Stimulated activated CD8-positive, alpha-beta memory T cell treated with anti-CD3 and anti-CD28 coated beads, Interleukin-15, amount 100 ng/mL, for 4 hours (primary cell): ENCODE measurements at places on chromosomes 6 and 20.

GRCh38 chr20:53298911-53299310 lies 294.7 kb downstream of the ZNF217 start:
- DNase-seq = no peak

DNA sequence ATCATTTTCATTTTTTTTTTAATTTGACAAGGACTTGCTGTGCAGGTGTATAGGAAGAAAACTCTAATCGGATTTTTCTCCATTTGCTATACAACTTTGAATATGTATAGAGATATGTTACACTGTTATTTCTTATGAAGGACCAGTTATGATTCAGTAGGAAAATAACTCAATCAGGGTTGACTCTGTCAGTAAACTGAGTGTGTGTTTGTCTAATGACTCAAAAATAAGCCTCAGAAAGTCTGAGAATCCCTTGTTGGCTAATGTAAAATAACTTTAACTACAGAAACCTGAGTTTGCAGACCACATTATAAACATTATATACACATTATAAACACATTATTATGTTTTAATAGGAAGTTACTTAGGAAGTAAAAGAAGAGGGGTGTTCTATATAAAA lies 352.6 kb downstream of the RIMS1 start:
- no peak for DNase-seq

- no peak for DNase-seq
Measured at GRCh38 chr6:112881027-112881426, 533.9 kb downstream of the RFPL4B start.

GRCh38 chr6:70538376-70538775 lies 28.4 kb upstream of the SDHAF4 start:
- no peak for DNase-seq

DNA sequence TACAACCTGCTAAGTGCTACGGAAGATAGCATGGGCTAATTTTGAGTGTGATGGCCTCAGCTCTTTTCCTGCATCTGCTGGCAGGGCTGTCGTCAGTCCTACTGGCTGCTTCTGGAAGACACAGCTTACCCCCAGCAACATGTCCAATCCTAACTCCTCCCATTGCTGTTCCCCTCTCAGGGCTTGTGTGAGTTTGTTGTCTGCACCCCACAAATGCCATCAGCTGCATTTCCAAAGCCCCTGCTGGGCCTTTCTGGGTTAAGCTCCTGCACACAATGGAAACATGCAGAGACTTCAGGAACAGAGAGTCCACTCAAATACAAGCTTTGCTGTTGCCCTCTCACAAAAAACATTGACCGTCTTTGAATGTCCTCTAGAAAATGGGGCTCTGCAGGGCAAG lies 84.7 kb downstream of the RNF182 start:
- DNase-seq = no peak

GRCh38 chr6:28488916-28489365 lies 26.7 kb downstream of the GPX6 start:
- no peak for DNase-seq

DNA sequence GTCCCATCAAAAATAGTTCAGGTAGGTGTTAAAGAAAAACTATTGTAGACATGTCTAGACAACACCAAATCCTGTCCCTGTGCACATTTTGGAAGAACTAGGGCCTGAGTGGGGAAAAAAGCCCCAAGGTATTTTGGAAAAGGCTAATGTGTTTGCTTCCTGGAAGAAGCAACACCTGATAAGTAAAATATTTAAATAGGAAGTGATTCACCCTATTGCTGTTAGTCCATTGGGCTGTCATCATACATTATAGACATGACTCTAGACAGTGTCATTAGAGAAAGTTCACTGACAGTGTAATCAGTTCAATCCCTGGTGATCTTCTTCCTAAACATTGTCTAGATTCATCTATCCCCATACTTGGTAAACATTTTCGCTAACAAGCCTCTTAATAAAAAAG lies 465.3 kb downstream of the CBLN4 start:
- no peak for DNase-seq

DNA sequence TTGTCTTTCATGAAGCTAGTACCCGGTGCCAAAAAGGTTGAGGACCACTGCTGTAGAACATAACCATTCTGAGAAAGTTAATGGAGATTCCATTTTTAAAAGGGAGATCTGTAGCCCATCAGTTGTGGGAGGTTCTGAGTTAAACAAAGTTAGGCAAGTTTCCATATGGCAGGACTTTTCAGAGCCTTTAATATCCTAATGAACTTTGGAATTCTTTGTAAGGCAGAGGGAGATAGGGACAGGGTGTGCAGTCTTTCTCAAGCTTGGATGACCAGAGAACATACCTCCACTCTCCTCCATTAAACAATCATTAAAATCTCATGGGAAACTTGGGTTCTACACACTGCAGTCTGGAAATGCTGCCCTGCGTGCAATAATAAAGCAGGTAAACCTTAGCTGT lies 14.8 kb downstream of the ADGRF4 start:
- DNase-seq = no peak

- no peak for DNase-seq
Measured at GRCh38 chr6:43170417-43170930, 595 bp upstream of the SRF start.

- DNase-seq = no peak
Measured at GRCh38 chr6:169164451-169164850, 89.2 kb downstream of the THBS2 start.

- DNase-seq = no peak
Measured at GRCh38 chr6:43540507-43540906, 23.6 kb downstream of the POLR1C start.

DNA sequence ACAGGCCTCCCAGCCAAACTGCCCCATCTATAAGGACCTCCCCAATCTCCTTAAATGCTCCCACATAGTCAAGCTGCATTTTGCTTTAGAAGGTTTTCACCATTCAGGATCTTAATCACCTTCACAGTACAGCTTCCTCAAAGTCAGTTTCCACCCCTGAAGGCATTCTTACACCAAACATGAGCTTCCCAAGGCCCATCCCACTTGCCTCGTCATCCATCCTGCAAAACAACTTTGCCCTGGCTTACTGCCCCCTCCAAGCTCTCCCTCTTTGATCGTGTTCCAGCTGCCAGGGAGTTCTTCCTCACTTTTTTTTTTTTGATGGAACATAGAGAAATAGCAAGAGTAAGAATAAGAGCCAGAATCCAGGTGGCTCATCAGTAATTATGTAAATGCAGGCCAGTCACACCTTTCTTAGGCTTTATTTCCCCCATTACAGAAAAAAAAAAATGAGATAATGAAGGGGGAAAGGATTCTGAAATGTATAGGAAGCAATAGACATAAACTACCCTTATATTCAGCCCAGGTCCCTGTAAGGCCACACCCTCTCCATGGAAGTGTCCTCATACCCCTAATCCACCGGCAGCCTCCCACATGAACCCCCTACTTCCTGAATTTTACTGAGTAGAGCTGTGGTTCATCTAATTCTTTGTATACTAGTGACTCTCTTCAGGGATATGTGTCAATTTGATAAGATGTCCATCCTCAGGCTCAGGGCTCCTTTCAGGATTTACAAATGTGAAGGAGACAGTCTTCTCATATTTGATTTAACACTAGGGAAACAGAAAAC lies 12.7 kb downstream of the TRIM27 start:
- DNase-seq = no peak

GRCh38 chr6:167661552-167662044 lies 165.1 kb upstream of the AFDN start:
- no peak for DNase-seq

GRCh38 chr6:142185641-142186040 lies 38.6 kb downstream of the VTA1 start:
- DNase-seq = no peak

- DNase-seq = no peak
Measured at GRCh38 chr20:40134176-40134575, 554.9 kb downstream of the MAFB start.

GRCh38 chr6:80151635-80152034 lies 45.2 kb downstream of the BCKDHB start:
- DNase-seq = no peak

- DNase-seq = no peak
Measured at GRCh38 chr20:9416421-9416820, 98.0 kb upstream of the LAMP5 start.

DNA sequence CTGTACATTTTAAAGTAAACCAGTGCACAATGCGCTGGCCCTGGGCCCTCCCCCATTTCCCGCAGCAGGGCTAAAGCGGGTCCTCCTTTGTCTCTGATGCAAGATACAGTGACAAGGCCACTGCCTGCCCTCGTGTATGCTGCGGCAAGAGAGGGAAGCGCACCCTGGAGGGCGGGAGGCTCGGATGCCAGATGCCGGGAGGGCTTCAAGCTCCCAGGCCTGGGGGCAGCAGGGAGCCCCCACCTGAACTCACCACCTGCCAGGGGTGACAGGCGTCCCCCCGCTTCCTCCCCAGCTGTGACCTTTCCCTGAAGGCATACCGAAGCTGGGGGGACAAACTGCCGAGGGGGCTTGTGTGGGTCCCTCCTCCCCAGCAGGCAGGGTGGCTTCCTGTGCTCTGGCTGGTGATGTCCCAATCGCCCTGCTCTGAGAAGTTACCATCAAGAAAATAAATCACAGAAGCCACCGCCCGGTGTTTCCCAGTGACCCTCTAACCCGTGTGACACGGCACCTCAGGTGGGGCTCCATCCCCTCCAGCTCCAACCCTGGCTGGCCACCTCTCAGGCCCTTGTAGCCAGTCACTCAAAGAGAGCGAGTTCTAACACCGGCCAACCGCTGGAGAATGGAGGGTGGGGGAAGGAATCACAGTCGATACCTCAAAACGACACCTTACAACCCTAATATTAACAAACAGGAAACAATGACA lies 203.3 kb downstream of the PREX1 start:
- DNase-seq = no peak

- peak; percentile 54 for DNase-seq
Measured at GRCh38 chr6:31901415-31901952, 402 bp downstream of the ZBTB12 start.

DNA sequence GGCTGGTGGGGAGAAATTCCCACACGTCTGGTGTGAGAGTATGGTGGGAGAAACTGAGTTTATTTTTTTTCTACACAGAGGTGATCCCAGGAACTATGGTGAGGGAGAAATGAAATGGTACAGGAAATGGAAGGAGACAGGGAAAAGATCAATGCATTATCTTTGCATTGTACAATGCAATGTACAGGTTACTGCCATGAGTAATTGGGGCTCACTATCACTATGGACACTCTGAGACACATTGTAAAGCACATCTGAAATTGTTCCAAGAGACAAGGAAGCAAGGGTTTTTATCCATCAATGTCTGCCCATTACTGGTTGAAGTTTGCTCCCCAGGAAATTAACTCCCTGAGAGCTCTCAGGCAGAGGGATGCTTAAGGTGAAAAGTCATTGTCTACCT lies 21.7 kb upstream of the FAM184A start:
- no peak for DNase-seq

DNA sequence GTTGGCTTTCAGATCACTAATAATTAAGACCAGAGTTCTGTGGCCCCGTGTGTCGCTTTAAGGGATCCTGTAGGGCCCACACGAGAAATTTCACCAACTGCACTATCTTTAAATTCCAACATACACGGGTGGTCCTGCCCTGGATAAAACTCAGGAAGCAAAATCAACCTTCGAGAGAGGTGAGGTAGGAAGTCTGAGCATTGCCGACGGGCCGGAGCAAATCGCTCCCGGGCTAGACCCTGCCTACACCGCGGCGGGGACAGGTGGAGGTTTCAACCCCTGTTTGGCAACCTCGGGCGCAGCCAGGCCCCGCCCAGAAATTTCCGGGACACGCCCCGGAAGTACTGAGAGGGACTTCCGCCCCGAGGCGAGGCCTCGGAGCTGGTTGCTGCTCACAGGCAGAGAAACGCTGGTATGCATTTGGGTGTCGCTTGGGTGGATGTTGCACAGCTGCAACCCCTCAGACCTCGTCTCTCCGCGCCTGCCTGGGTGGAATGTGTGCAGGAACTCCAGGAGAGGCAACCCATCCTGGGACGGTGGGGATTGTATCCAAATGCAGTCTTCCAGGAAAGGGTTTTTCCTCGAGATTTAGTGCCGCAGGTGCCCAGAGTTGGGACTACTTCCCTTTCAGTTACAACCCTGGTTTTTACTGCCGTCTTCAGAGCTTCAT lies 19.9 kb downstream of the ZKSCAN8 start:
- DNase-seq = peak; percentile 65

DNA sequence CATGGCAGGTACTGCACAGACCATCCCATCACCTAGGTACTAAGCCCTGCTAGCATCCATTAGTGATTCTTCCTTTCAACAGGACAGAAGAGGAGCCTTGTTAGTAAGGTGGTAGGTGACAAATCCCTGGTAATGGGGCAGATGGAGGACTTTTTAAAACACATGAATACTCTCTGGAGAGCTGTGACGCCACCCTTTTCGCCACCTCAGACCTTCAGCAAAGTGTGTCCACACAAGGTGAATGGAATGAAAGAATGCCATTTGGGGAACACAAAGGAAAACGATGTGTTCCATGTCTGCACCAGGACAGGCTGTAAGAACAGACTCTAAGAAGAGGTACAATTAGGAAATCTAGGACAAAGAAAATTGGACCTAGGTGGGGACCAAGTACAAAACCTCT lies 110.5 kb upstream of the CARMIL1 start:
- no peak for DNase-seq

DNA sequence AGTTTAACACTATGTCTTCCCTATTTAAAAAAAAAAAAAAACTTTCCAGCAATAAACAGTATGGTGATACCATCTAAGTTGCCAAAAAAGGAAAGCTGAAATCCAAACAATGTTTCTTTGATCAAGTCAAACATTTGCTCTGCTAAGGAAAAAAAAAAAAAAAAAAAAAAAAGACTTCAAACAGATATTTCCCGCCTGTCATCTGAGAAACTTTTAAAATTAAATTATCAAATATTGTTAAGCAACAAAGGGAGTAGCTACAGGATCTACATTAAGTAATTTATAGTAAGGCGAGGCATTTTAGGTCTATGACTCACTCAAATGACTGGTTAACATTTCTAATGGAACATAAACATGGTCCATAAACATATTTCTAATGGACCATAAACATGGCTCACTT lies 121.2 kb downstream of the DST start:
- no peak for DNase-seq

DNA sequence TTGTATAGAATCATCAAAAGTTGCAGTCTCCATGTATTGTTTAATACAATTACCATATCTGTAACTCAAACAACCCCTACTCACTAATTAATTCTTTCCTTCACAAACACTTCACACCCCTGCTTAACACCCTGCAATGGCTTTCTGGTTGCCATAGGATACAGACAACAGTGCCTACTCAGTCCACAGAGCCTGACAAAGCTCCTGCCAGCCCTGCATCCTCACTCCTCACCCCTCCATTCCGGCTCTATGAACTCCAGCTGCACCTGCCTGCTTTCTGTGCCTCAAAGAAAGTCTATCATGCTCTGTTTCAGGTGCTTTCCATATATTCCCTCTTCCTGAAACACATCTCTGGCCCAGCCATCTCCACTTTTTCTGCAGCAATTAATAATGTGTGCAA lies 253.4 kb downstream of the HACE1 start:
- no peak for DNase-seq
